ENCODE measurements at places on chromosomes 11 and 22.

- no peak for DNase-seq
These were observed 79.5 kb downstream of the PDE2A start for GRCh38 chr11:72594493-72595291.

DNA sequence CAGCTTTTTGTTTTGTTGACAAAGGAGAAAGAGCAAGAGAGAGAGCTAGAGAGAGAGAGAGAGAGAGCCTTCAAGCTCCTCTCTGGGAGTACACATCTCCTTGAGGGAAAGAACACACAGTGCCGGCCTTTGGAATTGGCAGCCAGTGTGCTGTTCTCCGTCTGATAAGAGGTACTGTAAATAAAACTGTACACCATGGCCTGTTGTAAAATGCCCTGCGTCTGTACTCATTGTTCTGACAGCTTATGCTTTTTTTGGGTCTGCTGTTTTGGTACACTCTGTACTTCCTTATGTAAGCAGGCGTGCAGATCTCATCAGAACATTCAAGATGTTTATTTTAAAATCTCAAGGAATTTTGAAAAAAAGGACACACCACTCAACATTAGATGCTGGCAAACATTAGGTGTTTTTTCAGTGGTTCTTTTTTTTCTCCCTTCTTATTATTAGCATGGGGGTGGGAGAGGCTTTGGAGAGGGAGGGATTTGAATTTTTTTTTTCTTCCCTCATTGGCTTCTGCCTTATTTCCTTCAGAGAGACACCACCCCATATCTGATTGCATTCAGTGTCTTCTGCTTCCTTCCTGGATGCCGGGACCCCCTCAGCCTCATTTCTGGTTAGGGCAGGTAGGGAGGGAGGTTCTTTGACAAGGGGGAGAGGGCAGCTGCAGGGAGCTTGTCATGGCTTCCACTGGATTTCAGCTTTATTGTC, 116.8 kb upstream of the NNMT start:
- peak; percentile 92 for DNase-seq

DNA sequence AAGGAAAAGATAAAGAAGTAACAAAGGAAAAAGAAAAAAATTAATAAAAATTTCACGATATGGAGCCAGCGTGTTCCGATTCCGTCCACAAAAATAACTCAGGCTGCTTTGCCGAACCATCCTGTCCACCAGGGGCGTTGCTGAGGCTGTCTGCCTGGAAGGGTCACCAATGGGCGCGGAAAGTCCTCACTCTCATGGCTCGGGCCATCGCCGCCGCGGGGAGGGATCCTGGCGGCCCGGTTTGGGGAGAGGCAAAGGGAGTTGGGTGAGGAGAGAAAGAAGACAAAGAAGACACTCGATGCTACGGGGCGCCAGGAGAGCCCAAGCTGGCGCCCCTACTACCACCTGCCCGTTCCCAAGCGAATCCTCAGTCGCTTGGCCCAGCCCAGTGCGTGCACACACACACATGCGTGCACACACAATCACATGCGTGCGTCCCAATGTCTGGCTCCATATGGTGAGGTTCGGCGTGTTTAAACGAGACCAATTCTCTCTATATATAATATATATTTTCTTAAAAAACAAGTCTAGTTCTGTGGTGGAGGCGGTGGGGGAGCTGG, 5.6 kb upstream of the PYGM start:
- DNase-seq: no peak

DNA sequence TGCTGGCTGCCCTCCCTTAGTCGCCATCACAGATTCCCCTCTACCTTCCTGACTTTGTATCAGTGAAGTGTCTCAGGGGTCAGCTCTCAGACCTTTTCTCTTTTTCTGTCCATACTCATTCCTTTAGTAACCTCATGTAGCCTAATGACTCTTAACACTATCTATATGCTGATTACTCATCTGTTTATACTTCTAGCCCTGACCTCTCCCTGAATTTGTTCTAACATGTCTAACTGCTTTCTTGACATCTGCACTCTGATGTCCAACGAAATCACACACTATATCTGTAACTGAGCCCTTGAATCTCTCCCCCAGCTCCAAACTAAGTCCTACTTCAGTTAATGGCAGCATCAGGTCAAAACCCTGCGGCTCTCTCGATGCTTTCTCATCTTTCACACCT, 135.8 kb upstream of the TIMP3 start:
- peak; percentile 65 for DNase-seq

GRCh38 chr22:24433001-24433827, 5.8 kb downstream of the ADORA2A start:
- no peak for DNase-seq

GRCh38 chr11:96969251-96969650, 579.4 kb downstream of the JRKL start:
- DNase-seq: no peak

GRCh38 chr22:40033586-40034380, 39.0 kb downstream of the FAM83F start:
- no peak for DNase-seq

DNA sequence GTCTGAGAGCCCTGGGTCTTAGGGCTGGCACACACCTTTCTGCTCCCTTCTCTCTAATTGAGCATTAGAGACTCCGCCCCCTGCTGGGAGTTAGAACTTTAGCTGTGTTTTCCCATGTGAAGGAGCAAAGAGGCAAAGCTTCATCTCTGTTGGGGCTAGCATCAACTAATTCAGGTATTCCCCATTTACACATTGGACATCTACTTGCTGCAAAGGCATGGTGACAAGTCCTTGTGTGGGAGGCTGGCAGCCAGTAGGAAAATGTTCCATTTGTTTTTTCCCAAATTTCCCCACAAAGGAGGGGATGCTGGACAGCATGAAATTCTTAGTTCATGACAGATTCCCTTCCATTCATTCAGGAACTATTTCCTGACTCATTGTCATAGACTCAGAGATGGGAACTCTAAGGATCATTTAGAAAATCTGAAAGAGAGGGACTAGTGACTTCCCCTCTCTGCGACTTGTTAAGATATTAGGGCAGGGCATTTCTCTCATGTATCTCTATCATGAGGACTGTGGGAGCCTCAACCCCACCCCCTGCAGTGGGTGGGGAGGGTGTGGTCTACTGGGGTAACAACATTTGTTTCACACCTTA, 3.6 kb downstream of the CD44 start:
- peak; percentile 88 for DNase-seq

DNA sequence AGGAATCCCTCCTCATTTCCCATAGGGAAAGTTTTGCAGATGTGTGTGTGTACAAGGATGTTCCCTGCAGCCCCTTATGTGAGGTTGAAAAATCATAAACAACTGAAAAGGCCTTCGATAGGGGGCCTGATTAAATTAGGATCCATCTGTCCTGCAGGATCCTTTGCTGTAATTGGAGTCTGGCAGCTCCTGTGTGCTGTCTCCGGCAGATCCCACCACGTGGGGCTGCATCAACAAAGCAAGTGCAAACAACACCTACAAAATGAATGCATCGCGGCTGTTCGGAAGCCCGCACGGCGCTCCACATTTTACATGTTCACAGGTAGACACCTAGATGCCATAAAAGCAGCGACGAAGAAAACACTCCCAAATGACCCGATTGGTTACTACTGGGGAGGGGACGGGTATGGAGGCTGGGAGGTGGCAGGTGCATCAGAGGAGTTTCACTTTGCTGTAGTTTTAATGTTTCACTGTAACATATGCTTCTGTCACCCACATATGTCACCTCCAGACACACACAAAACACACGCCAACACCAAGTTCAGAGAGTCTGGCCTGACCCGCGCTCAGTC, 52.2 kb downstream of the NFAM1 start:
- no peak for DNase-seq

DNA sequence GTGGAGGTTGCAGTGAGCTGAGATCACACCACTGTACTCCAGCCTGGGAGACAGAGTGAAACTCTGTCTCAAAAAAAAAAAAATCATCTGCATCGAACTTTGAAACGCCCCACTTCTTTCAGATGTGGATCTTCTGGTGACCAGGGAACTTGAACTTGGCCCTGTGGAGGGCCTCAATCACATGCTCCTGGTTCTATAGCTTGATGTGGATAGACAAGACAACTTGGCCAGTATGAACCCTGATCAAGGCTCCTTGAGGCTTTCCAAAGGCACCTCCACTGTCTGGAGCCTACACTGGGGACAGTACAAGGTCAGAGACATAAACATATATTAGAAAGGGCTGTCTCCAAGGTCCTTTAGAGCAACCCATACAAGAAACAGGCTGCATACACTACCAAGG, 30.6 kb downstream of the RAB30 start:
- no peak for DNase-seq

GRCh38 chr11:11387622-11388305, 34.7 kb upstream of the CSNK2A3 start:
- DNase-seq: no peak

GRCh38 chr11:115151010-115151409, 353.2 kb downstream of the CADM1 start:
- no peak for DNase-seq

DNA sequence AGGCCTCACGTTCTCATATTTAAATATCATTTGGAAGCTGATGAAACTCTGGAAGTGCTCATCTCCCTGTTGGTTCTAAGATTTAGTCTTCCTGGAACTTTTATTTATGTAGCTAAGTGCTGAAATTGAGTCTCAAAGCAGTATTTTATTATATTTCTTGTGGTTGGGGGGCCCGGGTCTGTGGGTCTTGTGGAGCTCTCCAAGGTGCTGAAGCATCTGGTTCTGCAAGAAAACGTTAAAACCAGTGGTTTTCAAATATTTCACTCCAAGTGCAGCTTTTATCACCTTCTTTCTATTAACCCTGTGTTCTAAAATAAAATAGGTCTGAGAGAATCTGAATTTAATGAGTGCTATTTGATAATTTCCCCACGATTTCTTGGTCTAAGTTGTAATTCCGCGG, 1404.8 kb downstream of the TBC1D22A start:
- no peak for DNase-seq

DNA sequence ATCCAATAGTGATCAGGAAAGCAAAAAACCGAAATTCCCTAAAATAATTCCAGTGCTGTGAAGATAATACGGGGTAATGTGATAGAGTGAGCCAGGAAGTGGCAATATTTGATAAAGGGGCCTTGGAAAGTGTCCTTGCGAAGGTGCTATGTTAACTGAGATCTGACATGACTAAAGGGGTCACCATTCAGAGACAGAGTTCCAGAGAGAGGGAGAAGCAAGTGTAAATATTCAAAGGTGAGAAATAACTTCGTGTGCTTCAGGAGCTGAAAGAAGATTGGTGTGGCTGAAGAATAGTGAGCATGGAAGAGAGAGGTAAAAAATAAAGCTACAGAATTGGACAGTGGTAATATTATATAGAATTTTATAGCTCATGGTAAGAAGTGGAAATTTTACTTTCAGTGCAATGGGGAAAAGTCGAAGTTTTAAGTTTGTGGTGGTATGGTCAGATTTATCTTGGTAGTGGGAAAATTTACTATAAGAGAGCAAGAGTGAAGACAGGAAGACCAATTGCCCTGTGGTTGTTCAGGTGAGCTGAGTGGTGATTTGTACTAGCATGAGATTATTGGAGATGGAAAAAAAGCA, 164.5 kb downstream of the JRKL start:
- DNase-seq: no peak

GRCh38 chr11:97638641-97639224, 1248.9 kb downstream of the JRKL start:
- no peak for DNase-seq

DNA sequence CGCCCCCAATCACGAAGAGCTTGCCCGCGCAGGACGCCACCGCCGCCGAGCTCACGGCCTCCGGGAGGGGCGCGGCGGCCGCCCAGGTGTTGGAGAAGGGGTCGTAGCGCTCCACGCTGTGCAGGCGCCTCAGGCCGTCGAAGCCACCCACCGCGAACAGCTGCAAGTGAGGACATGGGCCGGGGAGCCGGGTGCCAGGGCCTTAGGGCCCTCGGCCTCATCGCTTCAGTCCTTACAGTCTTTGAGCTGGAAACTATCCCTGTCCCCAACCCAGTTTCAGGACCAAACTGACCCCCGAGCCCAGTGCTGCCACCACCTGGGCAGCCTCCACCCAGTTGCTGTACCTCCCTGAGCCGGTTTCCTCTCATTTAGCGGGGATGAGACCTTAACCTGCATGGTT, 7.6 kb downstream of the KLHL35 start:
- DNase-seq: no peak

GRCh38 chr11:61764606-61765260, 12.3 kb downstream of the MYRF start:
- no peak for DNase-seq

GRCh38 chr22:35430897-35431322, 31.0 kb downstream of the MCM5 start:
- peak; percentile 97 for DNase-seq

GRCh38 chr11:66720223-66720898, 8.7 kb downstream of the SPTBN2 start:
- no peak for DNase-seq

- no peak for DNase-seq
These were observed 859 bp upstream of the BIRC3 start for GRCh38 chr11:102316346-102316904.

DNA sequence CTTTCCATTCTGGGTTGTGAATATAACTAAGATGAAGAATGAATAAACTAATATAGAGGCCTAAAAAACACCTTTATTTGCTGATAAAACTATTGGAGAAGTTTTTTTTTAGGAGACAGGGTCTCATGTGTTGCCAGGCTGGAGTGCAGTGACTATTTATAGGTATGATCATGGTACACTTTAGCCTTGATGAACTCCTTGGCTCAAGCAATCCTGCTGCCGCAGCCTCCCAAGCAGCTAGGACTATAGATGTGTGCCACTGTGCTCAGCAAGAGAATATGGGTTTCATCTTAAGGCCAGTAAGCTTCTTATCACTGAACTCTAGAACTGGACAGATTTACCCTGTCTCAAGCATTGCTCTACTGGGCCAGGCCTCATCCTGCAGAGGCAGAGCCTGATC, 26.6 kb downstream of the CCDC90B start:
- no peak for DNase-seq

DNA sequence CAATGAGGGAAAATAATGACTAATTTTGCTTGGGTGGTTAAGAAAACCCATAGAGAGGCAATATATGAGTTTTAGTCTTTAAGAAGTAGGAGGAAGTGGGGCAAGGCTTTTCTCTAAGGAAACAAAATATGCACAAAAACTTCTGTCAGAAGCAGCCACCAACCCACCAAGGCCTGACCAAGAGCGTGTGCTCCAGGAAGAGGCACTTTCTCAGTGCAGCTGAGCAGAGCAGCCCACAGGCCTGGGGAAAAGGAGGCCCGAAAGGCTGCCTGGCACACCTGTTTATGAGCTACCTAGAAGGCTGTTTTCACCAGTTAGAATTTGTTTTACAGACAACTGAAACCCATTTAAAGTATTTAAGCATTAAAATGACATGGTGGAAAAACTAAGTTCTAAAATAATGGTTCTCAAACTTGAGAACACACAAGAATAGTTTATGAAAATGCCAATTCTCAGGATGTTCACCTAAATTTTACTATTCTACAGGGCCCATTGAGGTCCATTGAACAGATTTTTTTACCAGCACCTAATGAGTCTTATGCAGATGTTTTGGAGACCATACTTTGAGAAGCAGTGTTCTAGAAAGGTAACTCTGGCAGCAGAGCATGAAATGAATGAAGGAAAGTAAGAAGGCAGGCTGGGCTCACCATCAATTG, 160.5 kb upstream of the DDI1 start:
- DNase-seq: no peak

DNA sequence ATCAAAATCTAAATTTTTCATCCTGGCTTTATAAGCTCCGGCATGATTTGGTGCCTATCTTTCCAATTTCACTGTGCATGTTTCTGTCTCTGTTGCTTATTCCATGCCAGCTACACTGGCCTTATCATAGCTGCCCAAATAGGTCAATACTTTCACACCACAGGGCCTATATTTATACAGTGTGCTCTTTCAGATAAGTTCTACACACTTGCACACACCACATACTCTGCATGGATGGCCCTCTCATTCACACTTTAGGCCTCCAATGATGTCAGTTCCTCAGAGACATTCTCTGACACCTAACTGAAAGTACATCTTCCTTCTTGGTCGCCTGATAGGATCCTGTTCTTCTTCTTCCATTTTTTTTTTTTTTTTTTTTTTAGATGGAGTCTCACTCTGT, 7.0 kb downstream of the ALG8 start:
- no peak for DNase-seq
